ENCODE measurements at places on chromosomes 4 and X.

- no peak for DNase-seq
Observed at GRCh38 chr4:38785901-38786402, 3.2 kb upstream of the TLR10 start.

- no peak for DNase-seq
Observed at GRCh38 chrX:149129767-149130166, 375.3 kb downstream of the IDS start.

DNA sequence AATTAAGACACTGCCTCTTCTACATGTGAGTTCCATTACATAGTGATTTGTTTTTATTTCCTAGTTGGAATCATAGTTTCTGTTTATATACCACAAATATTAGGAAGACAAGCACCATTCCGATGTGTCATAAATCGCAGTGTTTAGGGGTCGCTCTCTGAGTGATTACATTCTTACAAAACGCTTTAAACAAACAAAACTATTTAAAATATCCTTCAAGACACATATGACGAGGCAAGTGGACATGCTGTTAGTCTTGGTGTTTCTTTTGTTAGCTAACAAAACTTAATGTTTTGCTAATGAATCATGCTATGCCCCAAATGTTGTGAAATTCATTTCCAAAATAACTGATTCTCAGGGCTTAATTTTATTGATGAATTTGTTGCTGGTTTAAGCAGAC is 1219.3 kb upstream of the PRKX start:
- DNase-seq, result peak; percentile 2

DNA sequence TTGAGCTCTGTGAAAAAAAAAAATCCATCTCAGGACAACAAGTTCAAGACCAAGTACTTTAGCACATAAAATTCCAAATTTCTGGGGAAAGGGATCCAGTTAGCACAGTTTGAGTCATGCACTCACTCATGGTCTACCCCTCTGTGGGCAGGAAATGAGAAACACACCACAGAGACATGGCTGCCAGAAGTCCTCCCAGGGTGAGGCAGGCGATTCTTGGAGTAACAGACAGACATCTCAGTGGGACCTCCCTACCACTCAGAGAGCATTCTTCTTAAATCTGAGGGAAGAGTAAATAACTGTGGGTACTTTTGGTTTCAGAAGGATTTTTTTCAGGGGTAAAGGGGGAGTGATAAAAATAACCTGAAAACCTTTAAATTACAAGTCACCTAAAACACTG is 14.1 kb downstream of the CXCL1 start:
- peak; percentile 67 for DNase-seq

GRCh38 chrX:24229400-24229879 is 79.9 kb downstream of the ZFX start:
- DNase-seq, result no peak

DNA sequence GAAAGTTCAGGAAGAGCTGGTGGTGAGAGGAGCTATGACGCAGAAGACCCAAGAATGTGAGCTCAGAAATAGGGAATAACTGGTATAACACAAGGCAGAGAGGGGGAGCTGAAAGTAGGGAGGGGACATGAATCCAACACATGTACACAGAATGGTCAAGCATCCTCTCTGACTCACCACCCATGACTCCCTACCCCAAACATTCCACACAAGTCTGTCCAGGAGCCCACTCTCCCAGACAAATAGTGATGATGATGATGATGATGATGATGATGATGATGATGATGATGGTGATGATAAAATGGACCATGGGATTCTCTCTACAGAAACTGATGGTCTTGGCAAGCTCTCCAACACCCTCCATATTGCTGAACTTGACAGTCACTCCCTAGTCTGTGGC is 46.4 kb downstream of the NAT8L start:
- no peak for DNase-seq

DNA sequence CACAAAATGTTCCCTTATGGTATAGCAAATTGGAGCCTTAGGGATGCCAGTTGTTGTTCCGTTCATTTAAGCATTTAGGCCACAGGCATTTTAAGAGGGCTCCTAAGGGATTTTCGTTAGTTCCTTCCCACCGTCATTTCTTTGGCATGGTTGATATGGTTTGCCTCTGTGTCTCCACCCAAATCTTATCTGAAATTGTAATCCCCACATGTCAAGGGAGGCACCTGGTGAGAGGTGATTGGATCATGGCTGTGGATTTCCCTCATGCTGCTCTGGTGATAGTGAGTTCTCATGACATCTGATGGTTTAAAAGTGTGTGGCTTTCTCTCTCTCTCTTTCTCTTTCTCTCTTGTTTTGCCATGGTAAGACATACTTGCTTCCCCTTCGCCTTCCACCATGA is 104.1 kb downstream of the ASB9 start:
- no peak for DNase-seq

GRCh38 chrX:100995469-100995868 is 26.0 kb downstream of the ARL13A start:
- peak; percentile 57 for DNase-seq

DNA sequence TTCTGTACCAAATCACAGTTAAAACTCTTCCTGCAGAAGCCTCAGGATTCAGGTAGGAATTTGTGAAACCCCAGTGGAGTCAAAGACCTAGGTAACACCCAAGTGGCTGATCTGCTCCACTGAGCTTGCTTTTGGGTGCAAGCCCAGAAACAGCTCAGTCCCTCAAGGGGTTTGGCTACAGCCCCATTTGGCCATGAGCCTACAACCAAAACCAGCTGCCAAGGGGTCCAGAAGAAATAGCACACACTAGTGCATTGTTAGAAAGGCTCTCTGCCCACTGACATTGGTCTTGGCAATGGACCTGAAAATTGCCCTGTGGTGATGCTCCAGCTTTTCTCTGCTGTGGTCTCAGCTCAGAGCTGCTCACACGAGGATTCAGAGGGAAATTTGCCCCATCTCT is 577.4 kb upstream of the INTU start:
- DNase-seq, result peak; percentile 28

DNA sequence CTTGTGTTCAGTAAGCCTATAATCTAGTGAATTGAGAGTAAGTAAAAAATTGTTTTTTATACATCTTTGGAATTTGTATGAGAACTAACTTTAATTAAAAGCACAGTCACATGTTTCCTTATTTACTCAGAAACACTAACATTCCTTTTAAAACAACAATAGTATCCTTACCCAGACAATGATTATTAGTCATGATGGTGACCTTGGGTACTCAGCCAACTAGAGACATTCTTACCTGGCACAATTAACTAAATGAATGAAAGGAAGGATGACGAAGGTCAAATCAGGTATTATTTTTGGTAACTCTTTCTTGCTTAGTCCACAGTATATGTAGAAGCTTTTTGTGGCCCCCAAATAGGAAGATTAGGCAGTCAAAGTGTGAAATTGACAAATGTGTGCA is 901.0 kb downstream of the FAT4 start:
- DNase-seq, result no peak

DNA sequence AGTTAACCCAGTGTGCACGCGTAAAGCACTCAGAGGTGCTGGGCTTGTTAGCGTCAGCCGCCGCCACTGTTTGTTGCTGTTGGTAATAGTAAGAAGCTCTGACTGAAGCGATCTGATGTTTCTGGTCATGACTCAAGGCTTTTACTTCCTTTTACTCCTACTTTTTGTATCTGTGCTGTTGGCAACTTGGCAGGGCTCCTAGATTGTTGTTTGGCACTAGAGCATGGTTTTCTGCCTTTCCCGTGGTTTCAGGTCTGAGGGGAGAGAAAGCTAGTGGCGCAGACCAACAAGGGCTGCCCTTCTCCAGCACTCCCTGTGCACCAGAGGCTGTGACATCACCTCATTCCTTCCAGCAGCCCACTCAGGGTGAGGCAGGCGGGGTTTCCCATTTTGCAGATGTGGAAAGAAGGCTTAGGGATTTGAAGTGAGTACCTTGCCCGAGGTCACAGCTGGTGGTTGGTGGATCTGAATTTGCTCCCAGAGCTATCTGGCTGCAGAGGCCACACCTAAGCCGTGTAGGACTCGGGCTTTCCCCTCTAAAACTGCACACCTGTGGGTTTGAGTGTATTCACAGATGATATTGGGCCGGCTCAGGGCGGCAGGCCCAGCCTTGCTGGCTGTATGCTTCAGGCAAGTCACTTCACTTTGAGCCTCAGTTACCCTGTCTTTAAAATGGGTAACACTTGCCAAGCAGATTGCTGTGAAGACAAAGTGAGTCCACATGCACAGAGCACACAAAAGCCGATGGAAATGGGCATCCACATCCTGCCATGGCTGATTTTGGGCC is 51.2 kb upstream of the TADA2B start:
- peak; percentile 89 for DNase-seq

DNA sequence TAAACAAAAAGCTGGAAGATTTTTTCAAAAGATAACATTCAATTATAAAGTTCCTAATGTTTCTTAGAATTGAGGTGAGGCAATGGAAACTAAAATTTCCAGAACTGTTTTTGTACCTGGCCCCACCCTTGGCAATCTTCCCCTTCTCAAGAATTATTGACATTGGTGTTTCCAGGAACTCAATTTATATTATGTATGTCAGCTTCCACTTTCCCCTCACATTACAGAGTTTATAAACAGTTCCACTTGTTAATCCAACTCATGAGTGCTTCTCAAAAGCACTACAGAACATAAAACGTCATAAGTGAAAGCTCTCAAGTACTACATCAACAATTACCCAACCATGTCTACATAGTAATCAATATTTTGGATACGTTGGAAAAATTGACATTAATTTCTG is 107.4 kb downstream of the FAM13A start:
- no peak for DNase-seq

DNA sequence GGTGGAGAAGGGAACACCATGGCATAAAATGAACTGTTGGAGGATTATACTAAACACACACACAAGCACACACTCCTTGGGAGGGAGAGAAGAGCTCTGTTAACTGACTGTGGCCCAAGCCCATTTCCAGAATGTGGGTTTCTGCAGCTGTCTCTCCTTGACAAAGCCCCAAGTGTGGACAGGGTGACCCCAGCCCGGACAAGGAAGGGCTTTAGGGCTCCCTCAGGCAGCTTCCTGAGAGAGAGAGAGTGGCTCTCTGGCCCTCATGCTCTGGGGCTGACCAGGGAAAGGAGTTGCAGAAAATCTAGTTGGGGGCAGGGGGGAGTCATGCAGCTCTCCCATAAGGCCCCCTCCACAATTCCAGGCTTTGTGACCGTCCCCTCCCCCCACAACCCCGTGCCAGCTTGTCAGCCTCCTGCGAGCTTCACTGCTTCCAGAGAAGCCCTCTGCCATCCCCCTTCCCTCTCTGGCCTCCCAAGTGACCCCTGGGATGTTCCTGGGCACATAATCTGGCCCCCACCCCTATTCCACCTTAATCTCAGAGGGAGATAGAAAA is 590 bp downstream of the ARHGEF9 start:
- DNase-seq, result no peak

- no peak for DNase-seq
Observed at GRCh38 chrX:66632473-66632872, 6.4 kb downstream of the EDA2R start.

DNA sequence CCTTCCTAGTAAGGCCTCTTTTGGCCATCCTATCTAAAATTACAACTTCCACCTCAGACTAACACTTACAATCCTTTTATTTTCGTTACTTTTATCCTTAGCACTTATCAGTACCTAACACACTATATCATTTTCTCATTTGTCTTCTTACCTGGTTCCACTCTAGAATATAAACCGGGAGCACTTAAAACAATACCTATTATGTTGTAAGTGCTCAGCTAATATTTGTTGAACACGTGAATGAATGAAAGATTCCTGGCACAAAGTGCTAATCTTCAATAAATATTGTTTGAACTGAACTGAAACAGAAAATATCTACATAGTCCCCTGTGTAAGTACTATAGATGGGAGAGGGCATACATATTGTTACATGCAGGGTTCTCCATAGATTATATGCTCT is 14.4 kb downstream of the MGARP start:
- DNase-seq, result no peak

GRCh38 chr4:121677524-121677923 is 19.3 kb downstream of the ANXA5 start:
- DNase-seq, result no peak

DNA sequence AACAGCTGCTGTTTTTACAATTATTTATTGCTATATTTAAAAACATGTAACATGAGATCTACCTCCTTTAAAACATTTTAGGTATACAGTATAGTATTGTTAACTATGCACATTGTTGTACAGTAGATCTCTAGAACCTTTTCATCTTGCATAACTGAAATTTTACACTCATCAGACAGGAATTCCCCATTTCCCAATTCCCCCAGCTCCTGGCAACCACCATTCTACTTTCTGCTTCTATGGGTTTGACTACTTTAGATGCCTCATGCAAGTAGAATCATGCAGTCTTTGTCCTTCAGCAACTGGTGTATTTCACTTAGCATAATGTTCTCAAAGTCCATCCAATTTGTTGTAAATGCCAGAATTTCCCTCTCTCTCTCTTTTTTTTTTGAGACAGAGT is 9.7 kb upstream of the LSM6 start:
- DNase-seq, result peak; percentile 53

- no peak for DNase-seq
Observed at GRCh38 chr4:101527188-101527587, 179.9 kb upstream of the PPP3CA start.

- DNase-seq, result no peak
Observed at GRCh38 chr4:54365691-54366090, 136.6 kb downstream of the PDGFRA start.

GRCh38 chr4:166838975-166839614 is 395.2 kb downstream of the SPOCK3 start:
- no peak for DNase-seq

DNA sequence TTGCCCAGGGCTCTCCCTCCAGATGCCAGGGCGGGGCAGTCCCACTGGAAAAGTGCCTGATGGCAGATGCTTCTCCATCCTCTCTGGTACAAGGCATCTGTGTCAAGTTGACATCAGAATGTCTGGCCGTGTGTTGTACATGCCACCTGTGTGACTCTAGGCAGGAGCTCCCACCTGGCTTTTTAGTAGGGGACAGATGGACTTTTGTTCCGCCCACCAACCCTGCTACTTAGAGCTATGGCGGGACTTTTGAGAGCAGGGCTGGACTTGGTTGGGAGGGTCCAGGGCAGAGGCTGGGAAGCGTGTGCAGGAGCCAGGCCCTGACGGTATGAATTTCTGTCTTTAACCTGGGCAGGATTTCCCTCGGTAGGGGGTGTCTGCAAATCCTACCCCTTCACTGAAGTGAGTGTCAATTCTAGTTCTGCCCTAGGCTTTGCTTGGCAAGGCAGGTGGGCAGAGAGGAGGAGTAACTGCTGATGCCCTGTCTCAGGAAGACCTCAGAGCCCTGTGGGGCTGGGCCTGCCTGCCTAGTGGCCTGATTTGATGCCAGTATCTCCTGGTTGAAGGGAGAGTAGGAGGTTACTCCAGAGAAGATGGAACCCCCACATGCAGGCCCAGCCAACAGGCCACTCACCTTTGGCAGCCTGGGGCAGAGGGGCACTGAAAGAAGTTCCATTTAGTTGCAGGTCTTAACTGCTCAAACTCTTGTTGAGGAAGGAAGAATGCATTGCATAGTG is 99.1 kb downstream of the PJA1 start:
- no peak for DNase-seq

DNA sequence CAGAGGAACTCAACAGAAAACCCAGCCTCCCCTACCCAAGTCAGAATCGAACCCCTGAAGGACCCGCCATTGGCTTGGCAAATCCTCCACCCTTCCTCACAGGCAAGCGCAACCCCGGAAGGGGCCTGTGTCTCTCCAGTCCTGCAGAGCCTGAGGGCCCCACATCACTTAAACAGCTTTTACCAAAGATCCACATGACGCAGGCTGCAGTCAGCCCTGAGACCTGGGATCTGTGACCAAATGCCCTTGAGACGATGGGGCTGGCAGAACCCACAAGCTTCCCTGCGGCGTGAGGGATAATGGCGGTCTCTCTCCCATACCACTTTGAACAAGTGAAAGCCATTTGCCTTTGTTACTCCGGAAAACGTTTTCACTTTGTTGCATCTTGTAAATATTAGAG is 54.9 kb downstream of the ACOX3 start:
- no peak for DNase-seq

GRCh38 chrX:11059933-11060332 is 51.2 kb upstream of the HCCS start:
- DNase-seq, result peak; percentile 14
